T-helper 9 cell (primary cell): ENCODE measurements at places on chromosomes 3 and 15.

DNA sequence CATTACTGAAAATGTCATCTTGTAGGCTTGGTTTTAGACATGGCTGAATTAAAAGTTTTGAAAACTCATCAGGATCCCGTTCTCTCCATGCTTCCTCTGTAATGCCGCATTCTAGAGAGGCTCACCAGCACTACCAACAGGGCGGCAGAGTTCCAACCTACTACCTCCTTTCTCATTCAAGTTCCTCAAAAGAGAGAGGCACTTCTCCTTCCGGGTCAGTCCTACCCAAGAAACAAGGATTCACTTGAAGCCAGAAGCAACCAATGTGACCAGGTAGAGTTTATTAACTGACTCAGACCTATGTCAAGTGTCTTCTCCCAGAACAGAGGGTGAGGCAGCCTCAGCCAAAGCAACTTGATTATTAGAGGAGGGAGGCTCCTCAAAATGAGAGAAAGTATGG is 59.8 kb upstream of the GYG1 start:
- no peak for DNase-seq

GRCh38 chr15:76737573-76737972 is 167.6 kb downstream of the SCAPER start:
- DNase-seq = no peak

DNA sequence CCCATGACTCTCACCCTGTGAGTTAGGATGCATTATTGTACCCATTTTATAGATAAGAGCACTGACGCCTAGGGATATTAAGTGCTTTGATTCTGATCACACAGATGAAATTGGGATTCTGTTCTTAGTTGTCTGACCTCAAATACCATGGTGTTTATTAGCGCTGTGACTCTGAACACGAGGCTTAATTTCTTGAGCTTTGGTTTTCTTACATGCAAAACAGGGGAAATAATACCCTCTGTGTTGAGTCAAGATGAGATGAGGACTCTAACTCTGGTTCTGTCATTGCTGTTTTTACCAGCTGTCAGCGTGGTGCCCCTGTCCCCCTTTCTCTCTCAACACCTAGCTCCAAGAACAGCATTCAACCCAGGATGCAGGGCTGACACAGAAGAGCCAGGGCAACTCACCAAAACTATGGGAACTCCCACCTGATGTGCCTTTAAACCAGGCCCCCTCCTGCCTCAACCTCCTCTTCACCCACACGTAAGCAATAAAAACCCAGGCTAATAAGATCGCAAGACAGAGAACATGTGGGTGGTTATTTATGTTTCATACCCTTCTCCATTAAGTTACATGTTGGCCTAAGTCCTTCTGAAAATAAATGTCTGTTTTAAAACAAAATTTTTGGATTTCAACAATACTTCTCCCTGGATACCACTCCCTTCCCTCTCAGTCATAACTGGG is 100.1 kb upstream of the SPATA12 start:
- no peak for DNase-seq

- DNase-seq = no peak
Measured at GRCh38 chr3:34634939-34635338, 836.5 kb downstream of the PDCD6IP start.
